ENCODE measurements at places on chromosomes 13 and 19. TPM values are rescaled to one million over a fixed set of nuclear protein-coding genes. Genes with fewer than 3 reads are reported as not detected.

The NEK5 gene
- 0.28 TPM for total RNA-seq

The ZNF763 gene
- 5.9 TPM for total RNA-seq

The ZNF69 gene
- 10.4 TPM for total RNA-seq

The GSX1 gene
- not detected for total RNA-seq

DNA sequence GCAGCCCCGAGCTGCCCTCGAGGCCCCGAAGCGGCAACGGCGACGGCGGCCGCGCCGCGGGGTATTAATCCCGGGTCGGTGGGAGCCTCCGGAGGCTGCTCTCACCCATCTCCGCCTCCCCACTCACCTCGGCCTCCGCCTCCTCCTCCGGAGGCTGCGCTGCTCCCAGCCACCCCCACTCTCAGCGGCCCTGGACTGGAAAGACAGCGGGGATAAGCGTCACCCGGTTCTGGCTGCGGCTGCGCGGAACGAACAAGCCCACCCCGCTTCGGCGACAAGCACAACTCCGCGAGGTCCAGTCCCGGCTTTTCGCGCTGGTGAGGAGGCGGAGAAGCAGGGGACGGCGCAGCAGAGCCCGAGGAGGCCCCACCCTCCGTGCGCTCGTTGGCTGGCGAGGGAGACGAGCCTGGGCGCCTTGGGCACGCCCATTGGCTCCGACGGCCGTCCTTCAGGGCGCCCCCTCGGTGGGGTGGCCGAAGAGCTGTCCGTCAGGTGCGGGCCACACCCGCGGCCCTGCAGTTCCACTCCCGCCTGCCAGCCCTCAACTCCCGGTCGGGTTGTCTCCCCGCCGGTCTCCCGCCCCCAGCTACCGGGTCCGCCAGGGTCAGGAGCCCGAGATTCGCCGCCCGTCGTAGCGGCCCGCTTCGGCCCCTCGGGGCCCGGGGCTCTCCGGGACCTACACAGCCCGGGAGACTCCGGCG lies at the start of gene ZMYM5:
ZMYM5 (minus strand) TSS at position 327 of the 701 bp plus-strand sequence. CDS start 11,469 bp downstream, outside the sequence.
- DNase-seq = peak; percentile 93

DNA sequence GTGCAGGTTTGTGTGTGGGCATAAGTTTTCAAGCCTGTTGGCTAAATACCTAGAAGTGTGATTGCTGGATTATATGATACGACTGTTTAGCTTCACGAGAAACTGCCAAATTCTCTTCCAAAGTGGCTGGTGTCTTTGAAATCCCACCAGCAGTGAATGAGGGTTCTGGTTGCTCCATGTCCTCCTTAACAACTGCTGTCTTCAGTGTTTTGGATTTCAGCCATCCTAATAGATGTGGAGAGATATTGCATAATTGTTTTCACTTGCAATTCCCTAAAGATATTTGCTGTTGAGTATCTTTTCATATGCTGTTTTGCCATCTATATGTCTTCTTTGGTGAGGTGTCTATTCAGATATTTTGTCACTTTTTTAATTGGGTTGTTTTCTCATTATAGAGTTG lies 390.5 kb downstream of the ZNF536 start:
- DNase-seq = no peak

DNA sequence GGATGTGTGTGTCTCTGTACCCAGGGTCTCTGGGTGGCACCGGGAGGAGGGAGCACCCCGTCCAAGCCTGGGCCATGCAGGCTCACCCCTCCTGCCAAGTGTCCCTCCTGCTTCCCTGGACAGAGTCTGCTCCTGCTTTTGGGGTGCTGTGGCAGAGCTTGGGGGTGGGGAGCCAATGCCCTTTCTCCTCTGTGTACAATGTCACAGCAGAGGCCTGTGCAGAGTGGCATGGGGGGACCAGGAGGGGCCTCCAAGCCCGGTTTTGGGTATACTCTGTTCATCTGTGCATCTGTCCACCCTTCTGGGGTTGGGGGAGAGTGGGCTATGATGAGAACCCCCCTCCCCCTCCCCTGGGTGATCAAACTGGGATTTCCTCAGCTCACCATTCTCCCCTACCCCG lies 33.5 kb downstream of the PDE4A start:
- no peak for DNase-seq

DNA sequence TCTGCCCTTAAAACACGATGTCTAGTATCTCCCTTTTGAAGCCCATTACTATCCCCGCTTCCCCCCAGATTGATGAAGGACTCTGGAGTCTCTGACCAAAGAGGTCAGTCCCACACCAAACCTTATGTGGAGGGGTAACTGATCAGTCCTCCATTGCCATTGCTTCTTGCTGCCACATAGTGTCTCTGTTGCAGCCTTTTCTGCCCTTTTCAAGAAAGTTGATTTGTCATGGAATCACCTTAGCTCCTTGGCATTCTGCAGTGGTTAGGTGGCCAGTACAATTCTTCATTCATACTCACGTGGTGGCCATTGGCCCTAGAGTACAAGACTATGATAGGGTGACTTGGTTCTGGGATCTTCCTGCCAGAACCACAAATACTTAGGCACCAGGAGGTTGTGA lies 8.4 kb upstream of the HTR2A start:
- DNase-seq = no peak

- no peak for DNase-seq
These were observed 58.7 kb downstream of the MRPL57 start for GRCh38 chr13:21235174-21235573.

DNA sequence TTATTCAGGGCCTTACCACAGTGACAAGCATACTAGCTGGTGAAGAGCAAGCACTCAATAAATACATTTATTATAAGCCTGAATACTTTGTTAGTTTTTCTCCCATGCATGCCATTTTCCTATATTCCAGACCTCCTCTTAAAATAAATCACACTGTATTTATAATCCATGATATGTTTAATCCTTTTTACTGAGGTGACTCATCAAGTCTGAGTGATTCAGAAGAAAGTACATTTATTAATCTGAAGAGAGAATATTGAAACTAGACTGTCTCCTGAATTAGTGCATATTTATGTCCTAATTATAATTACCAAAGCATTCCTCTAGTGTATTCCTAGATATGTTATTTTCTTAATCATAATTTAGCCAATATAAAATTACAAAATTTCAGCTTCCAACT lies 323.3 kb downstream of the NALCN start:
- no peak for DNase-seq

Measured in thoracic aorta (tissue), 2 donors.